ENCODE measurements at places on chromosomes 6 and 20.

- no peak for DNase-seq
These were observed 88.1 kb downstream of the GMPR start for GRCh38 chr6:16326531-16326930.

DNA sequence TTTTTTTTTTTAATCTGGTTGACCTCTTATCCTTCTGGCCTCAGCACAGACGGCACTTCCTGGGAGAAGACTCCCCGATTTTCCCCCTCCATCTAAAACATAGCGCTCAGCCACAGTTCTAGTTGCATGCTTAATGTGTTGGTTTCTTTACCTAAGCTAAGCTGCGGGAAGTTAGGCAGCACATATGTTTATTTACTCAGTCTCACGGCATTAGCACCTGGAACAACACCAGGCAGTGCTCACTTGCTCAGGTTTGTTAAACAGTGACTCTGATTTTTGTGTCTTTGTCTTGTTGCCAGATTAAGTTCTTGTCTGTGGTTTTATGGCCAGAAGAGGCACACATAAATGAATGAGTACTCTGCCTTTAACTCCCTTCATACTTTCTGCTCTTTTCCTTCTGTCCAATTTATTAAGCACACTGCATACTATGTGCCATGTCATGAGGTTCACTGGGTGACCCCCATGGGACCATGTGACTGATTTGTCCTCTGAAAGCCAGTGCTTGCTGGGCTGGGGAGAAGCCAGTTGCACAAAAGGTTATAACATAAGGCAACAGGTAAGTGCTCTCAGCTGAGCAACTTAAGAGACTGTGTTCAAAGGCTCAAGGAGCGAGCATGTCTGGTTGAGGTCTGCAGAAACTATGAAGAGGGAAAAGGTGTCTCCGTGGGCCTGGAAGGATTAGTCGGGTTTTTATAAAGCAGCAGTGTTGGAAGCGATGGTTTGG is 93.6 kb downstream of the RPP40 start:
- no peak for DNase-seq

DNA sequence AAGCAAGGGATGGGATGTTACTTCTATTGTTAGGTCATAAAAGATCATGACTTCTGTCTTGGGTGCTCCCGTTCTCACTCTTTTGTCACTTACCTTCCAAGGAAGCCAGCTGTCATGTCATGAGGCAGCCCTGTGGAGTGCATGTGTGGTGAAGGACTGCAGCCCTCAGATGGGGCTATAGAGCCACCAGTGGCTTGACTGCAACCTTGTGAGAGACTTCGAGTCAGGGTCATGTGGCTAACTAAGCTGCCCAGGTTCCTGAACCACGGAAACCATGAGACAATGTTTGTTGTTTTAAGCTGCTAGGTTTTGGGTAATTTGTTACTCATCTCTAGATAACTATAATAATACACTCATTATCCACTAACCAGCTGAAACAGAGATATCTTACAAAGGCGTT is 477.1 kb downstream of the BTBD3 start:
- no peak for DNase-seq

GRCh38 chr20:6719369-6719721 is 48.1 kb upstream of the BMP2 start:
- DNase-seq: no peak

- no peak for DNase-seq
These were observed 405.5 kb downstream of the CDH26 start for GRCh38 chr20:60363698-60364097.

DNA sequence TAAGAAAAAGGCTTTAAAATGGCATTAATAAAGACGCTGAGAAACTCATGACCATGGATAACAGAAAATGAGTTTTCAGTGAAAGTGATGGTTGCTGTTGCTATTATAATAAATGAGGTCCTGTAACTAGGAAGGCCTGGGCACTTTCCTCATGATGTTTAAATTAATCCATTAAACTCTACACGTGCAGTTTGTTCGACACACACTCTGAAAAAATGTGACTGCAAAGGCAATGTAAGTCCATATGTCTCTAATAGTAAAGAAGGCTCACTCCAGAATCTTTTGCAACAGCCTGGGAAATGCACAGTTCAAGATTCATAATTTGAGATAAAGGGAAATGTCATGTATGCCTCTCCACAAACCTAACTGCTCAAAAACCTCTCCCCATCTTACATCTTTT is 153.4 kb downstream of the COL12A1 start:
- DNase-seq: no peak

DNA sequence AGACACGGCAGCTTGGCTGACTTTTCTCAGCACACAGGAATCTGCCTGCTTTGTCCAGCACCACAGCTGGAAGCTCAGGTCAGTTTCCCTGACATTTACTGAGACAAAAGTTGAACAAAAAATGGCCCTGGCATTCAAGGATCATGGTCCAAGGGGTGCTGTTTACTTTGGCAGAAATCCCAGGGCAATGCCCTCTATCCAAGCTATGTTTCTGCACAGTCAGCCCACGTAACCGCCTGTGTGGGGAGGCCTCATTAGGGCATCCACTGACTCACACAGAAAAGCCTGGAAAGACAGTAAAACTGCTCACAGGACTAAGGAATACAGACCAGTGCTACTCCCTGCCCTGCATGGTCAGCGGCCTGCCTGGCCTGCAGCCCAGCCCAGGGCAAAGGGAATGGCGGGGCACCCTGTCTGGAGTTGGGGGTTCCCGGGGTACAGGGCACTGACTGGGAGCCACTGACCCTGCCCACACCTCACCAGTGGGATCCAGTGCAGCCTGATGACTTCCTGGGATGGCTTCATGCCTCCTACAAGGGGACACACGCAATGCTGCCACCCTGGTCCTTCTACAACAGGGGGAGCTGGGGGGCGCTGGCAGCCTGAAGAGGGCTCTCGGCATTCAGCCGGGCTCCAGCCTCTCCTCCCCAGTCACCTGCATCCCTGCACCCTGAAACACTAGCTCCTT is 77.1 kb downstream of the NINL start:
- DNase-seq: no peak

DNA sequence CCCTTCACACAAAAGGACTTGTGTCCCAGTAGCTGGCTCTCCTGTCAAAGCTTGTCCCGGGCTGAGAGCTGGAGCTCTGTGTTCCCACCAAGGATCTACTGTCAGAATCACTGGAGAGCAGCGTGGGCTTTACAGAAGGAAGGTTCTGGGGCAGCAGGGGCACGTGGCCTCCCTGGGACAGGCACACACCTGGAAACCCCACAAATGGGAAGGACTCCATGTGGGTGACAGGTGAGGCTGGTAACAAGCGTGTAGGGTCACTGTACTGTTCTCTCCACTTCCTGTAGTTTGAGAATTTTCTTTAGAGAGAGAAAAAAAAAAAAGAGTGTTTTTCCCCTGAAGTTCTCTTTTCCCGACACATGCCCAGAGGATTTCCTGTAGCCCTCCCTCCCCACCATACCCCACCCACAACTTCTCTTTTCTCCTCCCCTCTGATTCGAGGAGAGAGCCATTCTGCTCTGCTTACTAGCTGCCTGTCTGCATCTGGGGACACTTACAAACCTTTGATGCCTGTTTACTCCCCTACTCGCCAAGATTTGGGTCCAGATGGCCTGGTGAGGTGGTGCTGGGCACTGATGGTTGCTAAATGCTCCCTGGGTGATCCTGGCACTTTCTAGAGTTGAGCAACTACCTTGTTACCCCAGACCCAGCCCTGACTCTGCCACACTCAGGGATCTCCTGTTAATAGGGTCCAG is 84.1 kb upstream of the SIRPA start:
- DNase-seq: peak; percentile 74

DNA sequence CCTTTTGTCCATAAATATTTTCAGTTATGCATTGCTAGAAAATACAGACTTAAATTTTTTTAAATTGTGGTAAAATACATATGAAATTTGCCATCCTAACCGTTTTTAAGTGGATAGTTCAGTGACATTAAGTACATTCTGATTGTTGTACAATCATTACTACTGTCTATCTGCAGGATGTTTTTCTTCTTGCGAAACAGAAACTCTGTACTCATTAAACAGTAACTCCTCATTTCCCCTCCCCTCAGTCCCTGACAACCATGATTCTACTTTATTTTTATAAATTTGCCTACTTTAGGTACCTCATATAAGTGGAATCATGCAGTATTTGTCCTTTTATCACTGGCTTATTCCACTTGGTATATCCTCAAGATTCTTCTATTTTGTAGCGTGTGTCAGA is 21.3 kb downstream of the TAF11 start:
- DNase-seq: no peak
